ENCODE measurements at places on chromosomes 11 and 22.

DNA sequence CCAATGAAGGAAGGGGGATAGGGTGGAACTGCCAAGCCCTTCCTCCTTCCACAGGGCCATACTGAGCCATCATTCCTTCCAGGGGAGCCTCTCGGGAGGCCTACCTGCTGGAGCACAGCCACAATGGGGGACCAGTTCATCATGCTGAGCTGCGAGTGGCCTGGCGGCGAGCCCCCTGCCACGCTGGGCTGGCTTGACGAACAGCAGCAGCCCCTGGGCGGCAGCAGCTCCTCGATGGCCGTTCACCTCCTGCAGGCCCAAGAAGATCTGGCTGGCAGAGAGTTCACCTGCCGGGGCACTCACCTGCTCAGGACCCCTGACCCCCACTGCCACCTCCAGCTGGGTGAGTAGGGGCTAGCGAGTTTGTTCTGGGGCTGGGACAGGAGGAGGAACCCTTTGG lies 5.9 kb downstream of the VSIG10L2 start:
- DNase-seq: no peak

GRCh38 chr11:42543844-42544419 lies 767.9 kb upstream of the API5 start:
- no peak for DNase-seq

DNA sequence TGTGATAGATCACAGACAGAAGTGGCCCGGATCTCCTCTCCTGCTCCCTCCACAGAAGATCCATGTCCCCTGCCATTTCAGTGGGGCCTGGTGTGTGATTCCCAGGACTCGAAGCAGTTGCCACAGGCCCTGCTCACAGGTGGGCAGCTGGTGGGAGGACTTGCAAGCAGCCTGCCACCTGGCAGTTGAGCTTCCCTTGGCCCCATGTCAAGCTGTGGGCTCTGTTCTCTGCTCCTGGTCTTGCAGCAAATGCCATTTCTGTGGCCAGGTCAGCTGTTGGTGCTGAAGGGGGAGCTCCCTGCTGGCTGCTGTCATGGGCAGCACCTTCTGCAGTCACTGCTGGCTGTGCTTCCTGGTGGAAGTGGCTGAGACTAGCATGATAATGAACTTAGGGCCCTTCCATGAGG lies 59.1 kb upstream of the SLC22A12 start:
- DNase-seq: no peak

GRCh38 chr11:112471731-112472130 lies 211.1 kb upstream of the PLET1 start:
- DNase-seq: no peak

DNA sequence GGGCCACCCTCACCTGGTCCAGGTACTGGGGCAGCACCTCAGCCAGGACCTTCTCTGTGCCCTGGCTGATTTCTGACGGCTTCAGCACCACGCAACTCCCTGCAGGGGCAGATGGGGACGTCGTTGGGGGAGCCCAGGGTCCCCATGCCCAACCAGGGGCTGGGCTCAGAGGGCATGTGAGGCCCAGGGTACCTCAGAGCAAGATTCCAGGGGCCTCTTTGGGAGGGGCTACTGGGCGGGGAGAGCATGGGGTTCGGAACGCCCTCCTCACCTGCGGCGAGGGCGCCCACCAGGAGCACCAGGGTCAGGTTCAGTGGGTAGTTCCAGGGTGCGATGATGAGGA lies 8.1 kb downstream of the ALDH3B2 start:
- DNase-seq: no peak

- DNase-seq: no peak
Measured at GRCh38 chr11:35580397-35580781, 37.9 kb upstream of the FJX1 start.

GRCh38 chr22:48423481-48423911 lies 1404.2 kb downstream of the BRD1 start:
- DNase-seq: no peak

GRCh38 chr11:91243051-91243450 lies 981.6 kb upstream of the FAT3 start:
- DNase-seq: no peak

DNA sequence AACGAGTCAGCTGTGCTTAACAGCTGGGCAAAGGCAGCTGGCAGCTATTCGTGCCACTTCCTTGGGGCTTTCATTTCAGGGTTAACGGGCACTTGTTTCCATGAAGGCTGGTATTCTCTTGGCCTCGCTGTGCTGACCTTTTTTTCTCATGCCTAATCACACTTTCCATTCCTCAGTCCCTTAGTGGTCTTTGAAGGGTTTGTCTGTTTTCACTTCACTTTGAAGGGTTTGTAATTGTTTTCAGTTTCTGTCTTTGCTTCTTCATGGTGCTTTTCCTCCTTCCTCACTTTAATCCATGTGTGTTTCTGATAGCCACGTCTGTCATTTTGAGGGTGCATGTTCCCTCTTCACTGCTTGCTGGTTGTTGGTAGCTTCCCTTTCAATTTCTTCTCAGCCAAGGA lies 24.6 kb downstream of the PPIL2 start:
- DNase-seq: no peak

DNA sequence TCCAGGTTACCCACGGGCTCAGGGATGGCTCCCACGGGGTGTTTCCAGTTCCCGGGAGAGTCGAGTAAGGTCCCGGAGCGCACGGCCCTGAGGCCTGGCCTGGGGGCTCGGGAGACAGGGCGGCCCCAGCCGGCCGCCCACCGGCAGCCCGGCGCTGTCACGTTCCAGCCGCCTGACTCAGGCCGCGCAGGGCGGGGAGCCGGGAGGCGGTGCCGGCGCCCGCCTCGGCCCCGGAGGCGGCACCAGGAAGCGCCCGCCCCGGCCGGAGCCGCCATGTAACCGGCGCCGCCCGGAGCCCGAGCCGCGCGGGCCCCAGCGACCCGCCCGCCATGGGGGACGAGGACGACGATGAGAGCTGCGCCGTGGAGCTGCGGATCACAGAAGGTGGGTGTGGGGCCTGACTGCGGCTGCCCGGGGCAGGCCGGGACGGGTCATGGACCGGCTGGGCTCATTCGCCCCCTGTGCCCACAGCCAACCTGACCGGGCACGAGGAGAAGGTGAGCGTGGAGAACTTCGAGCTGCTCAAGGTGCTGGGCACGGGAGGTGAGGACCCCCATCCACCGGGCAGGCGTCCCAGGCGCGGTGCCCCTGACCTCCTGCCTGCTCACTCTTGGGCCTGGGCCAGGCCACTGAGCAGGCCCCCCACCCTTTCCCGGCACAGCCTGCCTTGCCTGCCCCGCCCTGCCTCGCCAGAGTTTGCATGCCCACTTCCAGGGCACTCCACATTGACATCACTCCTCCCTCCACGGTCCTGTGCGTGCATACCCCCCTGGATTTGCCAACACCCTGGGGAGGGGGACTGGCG lies at the start of gene RPS6KA4:
RPS6KA4 (plus strand) TSS at position 256 of the 805 bp plus-strand sequence; CDS start at position 330, 74 bp downstream.
- peak; percentile 39 for DNase-seq

GRCh38 chr22:37060801-37061610 lies 9.5 kb downstream of the KCTD17 start:
- no peak for DNase-seq

GRCh38 chr11:1628506-1629325 lies 859 bp upstream of the KRTAP5-5 start:
- peak; percentile 45 for DNase-seq

GRCh38 chr11:74453373-74453975 lies 13.9 kb downstream of the KCNE3 start:
- DNase-seq: peak; percentile 57

- DNase-seq: no peak
Measured at GRCh38 chr11:41119484-41119883, 340.0 kb downstream of the LRRC4C start.

DNA sequence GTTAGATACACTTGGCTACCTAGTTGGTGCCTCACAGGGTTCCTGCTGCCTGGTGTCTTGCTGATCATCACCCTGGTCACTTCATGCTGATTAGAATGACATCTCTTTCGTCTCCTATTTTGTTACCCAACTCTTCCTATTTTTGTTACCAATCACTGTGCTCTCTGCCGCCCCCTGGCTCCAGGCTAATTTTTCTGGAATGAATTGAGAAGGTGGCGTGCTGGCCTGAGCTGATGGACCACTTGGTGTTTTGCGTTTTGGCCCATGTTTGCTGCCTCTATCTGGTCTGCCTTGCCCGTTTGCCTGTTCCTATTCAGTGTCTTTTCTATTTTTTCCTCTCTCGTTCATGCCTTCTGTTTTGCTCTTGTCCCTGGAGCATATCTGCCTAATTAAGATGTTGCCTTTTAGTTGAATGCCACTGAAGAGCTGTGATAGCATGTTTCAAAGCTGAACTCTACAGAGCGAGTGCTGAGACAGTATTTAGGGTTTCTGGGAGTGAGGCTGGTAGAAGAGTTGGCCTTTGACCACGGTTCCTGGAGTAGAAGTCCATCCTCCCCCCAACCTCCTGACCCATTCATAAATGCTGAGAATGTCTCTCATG lies 5.9 kb upstream of the ATF4 start:
- DNase-seq: peak; percentile 43

GRCh38 chr11:78689101-78689500 lies 114.4 kb upstream of the NARS2 start:
- DNase-seq: no peak

GRCh38 chr11:2772544-2773031 lies 72.8 kb upstream of the KCNQ1OT1 start:
- peak; percentile 9 for DNase-seq

Measured in CD4-positive, alpha-beta T cell treated with Interleukin-15 for 1 hour (primary cell).